ENCODE measurements at places on chromosomes 11 and 22. TPM values are rescaled to one million over a fixed set of nuclear protein-coding genes. Genes with fewer than 3 reads are reported as not detected.

DNA sequence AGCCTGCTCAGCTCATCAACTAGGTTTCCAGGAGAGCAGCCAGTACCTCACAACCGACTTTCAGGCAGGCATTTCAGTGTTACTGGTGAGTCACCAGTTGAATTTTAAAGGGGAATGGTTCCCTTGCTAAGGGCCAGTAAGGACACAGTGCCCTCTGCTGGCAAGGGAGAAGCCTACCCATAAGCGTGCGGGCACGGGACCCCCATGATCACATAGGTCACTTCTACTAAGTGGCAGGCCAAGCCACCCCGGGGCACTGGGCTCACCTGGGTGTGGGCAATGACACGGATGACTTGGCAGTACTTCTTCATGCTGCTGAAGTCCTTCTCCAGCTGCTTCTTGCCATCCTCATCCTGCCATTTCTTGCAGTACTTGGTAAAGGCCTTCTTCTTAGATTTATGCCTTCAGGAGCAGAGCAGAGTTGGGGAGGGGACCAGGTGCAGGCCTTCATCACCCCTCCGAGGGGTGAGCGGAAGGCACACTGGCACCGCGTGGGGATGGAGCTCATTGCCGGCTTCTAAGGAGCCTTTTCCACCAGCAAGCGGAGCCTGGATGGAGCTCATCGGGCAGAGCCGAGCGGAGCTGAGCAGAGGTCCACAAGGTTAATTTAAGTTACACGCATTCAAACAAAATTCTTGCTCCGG, 2.9 kb downstream of the RPL3 start:
- peak; percentile 76 for DNase-seq

- no peak for DNase-seq
These were observed 26.6 kb upstream of the SCN3B start for GRCh38 chr11:123681030-123681429.

DNA sequence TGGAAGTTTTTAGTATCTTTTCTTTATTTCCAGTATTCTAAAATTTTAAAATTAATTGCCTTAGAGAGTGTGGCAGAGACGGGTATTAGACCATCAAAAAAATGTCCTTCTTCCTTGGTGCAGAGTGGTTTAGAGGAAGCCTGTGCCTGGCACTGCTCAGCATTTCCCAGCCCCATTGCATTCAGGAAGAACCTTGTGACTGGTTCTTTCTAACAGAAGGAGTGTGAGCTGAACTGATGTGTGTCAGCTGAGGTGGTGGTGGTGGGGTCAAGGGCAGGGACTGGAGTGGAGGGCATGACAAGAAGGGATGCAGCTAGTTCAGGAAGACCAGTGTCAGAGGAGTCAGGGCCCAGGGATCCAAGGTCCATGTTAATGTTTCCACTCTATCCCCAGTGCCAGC, 58.7 kb upstream of the FDX1 start:
- DNase-seq: no peak

DNA sequence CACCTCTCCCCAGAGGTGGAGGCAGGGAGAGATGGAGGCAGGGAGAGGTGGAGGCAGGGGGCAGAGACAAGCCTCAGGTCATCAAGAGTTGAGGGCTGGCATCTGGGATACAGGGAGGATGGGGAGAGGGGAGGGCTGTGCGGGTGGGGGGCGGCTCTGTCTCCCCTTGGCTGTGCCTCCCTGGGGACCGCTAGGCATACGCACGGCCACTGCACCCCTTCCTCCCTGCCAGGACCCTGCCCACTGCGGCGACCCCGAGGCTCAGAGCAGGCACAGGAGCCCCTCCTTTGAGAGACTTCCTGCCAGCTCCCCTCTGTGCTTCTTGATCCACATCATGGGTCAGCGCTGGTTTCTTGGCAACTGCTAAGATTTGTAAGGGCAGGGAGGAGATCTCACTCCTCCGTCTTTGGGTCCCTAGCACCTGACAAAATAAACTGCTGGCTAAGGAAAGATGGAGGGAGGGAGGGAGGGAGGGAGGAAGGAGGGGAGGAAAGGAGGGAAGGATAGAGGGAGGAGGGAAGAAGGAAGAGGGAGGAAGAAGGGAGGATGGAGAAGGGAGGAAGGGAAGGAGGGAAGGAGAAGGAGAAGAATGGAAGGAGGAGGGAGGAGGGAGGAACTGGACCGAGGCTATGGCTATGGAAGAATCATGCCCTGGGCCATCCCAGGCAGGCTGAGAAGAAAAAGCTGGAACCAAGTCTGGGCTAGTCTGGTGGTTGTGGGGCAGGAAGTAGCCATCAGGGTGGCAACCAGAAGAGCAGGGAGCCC, 18.5 kb downstream of the PRR33 start:
- DNase-seq: peak; percentile 45

- DNase-seq: no peak
These were observed 6.6 kb upstream of the PLAAT4 start for GRCh38 chr11:63530021-63530420.

GRCh38 chr11:116710762-116711161, 62.0 kb downstream of the BUD13 start:
- DNase-seq: no peak

DNA sequence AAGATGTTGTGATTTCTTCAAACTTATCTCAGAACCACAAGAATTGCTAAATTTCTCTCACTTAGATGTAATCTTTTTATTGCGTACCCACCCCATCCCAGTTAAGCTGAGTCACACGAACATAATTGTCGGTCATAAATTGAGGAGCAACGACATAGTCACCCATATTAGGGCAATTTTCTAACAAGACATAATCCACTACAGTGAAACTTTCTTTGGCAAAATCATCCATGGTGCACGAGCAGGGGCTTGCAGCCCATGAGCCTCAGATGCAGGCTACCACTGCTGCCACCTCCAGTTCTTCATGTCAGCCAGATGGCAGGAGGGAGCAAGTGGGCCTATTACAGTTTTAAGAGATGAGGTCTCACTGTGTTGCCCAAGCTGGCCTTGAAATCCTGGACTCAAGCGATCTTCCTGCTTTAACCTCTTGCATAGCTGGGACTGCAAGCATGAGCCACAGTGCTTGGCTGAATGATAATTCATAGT, 70.3 kb upstream of the GRK2 start:
- DNase-seq: no peak

The APIP gene
- total RNA-seq: 26.5 TPM

The PRG3 gene
- total RNA-seq: not detected

The USH1C gene
- not detected for total RNA-seq
